ENCODE measurements at places on chromosomes 5 and 9. TPM values are rescaled to one million over a fixed set of nuclear protein-coding genes. Genes with fewer than 3 reads are reported as not detected.

Gene ERMP1
- total RNA-seq, result 18.2 TPM

Gene TERT
- 2.7 TPM for total RNA-seq

Gene PTPN3
- 17.3 TPM for total RNA-seq

Gene ORM2
- not detected for total RNA-seq

Gene GRXCR2
- total RNA-seq, result not detected

Data from A549 treated with Hydrocortisone at 1 μM for 4 hours (cell line).